ENCODE measurements at places on chromosomes 7 and 10.

GRCh38 chr7:2651847-2652735 lies 20.3 kb downstream of the TTYH3 start:
- no peak for DNase-seq

GRCh38 chr7:72405418-72405817 lies 6.7 kb downstream of the CALN1 start:
- no peak for DNase-seq

DNA sequence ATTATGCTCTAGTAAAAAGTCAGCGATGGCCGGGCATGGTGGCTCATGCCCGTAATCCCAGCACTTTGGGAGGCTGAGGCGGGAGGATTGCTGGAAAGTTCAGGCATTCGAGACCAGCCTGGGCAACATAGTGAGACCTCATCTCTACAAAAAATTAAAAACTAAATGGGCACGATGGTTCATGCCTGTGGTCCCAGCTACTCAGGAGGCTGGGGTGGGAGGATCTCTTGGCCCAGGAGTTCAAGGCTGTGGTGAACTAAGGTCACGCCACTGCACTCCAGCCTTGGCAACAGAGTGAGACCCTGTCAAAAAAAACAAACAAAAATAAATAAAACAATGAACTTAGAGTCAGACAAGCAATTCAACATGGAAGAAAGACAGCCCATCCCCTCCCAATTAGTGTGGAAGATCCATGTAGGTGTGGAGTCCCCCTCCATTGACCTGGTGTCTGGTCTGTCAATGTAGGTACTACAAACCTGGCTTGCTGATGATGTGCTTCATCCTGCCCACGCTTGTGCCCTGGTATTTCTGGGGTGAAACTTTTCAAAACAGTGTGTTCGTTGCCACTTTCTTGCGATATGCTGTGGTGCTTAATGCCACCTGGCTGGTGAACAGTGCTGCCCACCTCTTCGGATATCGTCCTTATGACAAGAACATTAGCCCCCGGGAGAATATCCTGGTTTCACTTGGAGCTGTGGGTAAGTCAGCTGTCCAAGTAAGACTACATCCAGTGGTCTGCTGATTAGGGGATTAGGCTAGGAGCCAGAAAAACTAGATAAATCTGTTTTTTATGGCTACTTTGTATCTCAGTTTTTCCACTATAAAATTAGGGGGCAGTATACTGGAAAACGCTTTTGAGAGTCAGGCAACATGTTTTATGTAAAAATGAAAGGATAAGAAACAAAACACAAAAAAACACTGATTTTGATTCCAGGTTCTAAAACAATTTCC lies 9.3 kb downstream of the SCD start:
- no peak for DNase-seq

DNA sequence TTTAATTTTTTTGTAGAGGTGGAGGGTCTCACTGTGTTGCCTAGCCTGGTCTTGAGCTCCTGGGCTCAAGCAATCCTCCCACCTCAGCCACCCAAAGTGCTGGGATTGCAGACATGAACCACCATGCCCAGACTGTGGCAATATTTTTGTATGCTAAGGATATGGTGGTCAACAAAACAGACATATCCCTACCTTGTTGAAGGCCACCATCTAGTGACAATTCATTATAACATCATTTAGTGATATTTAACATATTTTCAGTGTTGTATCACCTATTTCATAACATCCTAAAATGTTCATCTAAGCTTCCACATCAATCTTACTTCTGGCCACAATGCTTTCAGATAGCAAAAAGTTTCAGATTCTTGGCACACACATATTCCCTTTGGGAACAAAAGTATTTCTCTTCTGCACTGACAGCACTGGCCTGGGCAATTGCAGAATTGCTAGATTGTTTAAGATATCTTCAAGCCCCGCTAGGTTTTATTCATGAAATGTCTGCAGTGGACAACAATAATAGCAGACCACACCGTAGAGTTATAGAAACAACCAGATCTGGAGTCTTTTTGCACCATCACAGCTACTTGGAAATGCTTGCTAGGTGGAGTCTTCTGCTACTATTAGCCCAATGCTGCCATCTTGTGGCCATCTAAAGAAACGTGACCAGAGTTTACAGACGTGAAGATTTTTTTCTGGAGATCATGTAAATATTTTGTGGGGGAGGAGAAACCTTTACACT lies 58.4 kb downstream of the DNAJC12 start:
- DNase-seq = peak; percentile 70

DNA sequence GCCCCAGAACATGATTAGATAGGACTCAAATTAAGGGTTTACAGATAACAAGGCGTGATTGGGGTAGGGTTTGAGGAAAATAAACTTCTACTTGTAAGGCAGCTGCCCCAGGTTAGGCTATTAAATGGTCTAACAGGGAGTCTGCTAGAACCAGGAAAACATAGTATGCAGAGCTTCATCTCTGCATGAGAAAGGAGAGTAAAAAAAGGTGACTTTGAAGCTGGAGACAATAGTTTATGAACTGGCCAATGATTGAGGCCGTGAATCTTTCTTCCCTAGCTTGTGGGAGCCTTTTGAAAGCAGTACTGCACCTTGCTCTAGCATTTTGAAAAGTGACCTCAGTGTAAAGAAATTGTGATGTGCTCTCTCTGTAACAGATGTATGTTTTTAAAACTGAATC lies 48.5 kb upstream of the STARD3NL start:
- no peak for DNase-seq

DNA sequence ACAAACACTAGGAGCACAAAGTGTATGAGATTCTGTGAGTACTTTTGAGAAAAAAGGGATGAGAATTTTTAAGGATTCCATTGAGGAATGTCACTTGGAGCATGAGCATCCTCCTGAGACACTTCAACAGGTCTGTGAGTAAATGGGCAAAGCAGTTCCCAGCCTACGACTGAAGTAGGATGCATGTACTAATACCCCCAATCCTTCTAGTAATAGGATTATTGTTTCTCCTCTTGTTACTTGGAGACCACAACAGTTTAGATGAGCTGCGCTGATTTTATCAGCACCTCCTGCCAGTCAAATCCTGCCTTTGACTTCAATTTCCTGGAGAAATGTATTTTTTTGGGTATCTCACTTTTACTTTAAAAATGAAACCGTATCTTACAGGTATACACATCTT lies 820 bp downstream of the BBS9 start:
- no peak for DNase-seq

DNA sequence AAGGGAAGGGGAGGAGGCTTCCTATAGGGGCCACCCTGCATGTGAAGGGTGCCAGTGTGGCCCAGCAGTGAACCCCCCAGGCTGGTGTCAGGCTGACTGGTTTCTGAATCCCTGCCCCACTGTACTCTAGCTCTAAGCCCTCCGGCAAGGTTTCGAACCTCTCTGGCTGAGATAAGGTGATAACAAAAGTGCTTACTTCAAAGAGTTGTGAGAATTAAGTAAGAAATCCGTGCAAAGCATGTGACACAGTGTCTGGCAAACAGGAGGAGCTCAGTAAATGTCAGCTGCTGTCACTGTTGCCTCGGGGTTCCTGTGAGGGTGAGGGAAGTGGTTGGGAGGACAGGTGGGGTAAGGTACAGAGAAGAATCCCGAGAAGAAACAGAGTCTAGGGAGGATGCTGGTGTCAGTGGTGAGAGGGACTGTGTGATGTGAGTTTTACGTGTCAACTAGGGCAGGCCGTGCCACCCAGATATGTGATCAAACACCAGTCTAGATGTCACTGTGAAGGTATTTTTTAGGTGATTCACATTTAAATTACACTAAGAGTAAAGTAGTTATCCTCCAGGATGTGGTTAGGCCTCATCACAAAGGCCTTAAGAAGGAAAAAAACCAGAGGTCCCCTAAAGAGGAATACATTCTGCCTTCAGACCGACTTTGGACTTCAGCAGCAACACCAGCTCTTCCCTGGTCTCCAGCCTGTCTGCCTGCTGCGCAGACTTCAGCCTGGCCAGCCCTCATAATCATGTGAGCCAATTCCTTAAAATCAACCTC lies 64.4 kb downstream of the BPGM start:
- DNase-seq = peak; percentile 18

DNA sequence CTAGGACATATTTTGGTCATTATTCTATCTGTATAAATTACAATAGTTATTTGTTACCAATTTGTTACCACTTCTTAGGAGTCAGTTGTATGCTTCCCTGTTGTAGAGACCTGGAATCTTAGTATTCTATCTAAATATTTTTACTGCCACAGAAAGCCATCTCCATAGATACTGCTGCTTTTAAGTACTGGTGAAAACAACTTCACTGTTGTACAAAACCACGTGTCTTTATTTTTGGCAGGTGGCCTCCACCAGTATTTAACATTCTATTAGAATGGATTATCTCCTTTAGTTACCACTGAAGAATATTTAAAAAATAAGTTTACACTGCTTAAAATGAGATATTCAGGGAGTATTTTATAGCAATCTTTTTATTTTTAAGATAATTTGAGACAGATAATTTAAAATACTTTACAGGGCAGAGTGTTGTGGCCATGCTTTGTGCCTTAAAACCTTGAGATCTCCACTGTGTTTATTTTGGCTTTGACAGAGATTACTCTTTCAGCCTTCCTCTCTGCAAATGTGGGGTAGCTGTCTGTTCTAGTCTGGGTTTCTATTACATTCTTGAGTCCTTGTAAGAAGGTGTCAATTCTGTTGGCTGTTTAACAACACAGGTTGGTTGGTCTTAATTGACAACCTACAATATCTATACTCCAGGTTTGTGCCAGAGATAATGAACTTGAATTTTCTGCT lies 185.6 kb downstream of the LRRC4 start:
- no peak for DNase-seq

GRCh38 chr10:77915319-77916105 lies 11.0 kb downstream of the DLG5 start:
- DNase-seq = no peak

Data from effector memory CD8-positive, alpha-beta T cell (primary cell).